Cerebellar cortex (tissue), 1 donor: ENCODE measurements at places on chromosomes 6 and 20.

DNA sequence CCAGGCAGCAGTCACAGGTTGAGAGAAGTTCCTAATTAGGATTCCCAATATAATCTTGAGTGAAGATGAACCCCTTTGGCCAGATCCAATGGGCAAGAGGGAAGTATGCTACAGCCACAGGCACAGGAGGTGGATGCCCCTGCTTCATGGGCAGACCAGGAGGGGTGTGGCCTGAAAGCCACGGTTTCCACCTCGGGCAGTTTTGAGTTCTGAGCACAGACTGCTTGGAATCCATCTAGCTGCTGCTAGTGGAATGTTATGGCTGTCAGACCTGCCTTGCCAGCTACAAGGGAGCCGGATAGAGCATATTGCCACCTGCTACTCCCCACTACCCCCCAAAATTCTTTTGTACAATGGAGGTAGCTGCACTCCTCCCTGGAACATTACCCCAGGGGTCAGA lies 672.9 kb downstream of the HACE1 start:
- DNase-seq, result no peak

DNA sequence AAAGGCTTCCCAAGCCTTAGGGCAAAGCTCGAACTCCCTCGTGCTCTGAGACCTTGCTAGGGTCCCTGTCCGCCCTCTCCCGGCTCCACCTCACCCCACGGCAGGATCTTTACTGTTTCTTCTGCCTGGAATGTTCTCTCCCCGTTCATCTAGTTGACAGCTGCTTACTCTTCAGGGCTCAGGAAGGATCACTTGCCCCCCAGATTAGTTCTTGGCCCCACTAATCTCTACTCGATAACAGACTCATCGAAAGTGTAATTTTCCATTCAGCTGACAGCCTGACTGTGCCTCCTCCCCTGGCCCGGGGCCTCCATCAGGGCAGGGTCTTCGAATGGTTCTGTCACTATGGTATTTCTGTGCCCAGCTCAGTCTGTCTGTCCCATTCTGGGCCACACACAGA lies 3.1 kb downstream of the MAP1LC3A start:
- no peak for DNase-seq

DNA sequence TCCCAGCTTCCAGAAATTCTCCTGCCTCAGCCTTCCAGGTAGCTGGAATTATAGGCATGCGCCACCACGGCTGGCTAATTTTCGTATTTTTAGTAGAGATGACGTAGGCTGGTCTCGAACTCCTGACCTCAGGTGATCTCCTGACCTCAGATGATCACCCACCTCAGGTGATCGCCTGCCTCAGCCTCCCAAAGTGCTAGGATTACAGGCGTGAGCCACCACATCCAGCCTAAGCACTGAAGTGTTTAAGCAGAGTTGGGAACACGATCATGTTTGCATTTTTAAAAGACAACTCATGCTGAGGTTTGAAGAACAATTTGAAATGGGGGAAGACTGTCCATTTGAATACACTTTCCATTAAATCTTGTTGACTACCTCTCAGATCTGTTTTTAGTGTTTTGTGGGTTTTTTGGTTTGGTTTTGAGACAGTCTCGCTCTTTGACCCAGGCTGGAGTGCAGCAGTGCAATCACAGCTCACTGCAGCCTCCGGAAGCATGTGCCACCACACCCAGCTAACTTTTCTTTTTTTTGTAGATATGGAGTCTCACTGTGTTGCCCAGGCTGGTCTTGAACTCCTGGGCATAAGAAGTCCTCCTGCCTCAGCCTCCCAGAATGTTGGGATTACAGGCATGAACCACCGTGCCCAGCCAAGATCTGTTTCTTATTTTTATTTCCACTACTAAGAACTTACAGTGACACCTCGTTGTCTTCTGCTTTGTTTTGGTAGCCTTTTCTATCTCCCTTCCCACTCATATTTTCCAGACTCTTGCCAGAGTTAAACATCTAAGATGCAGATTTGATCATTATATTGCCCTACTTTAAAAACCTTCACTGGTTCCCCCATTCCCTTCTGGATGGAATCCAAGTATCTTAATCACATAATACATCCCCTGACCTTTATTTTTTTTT lies 5.5 kb downstream of the CASP8AP2 start:
- no peak for DNase-seq

DNA sequence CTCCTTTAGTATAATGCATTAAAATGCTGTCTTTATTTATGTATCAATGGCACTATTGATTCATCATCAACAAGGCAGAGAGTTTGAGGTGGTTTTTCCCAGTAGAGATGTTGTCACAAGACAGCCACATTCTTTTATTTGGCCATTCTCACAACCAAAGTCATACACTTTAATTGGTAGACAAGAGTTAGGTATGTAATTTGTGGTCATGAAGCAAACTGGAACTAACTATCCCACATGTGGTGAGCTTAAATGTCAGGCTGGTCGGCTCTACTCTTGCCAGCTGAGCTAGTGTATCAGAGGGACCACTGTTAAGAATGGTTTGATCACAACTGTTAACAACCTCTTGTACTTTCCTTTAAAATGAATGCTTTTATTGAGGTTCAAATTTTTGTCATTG lies 714.6 kb downstream of the CD109 start:
- no peak for DNase-seq

- DNase-seq, result no peak
Observed at GRCh38 chr6:101000341-101000740, 119.2 kb upstream of the ASCC3 start.

DNA sequence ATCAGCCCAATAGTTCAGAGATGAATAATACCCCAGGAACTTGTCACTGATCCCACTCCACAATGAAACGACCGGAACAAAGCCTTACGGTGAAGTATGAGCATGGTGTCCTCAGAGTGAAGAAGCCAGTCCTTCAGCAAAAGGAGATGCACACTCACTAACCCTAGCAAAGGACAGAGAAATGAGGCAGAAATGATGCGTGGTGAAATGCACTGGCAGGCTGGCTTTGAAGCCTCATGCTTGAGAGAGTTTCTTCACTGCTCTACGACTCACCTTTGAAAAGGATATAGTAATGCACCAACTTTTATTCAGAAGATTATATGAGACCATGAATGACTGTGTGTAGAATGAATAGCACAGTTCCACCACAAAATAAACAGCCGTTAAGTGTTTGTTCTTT lies 74.8 kb downstream of the PHACTR1 start:
- DNase-seq, result no peak
